ENCODE measurements at places on chromosomes 1 and 21.

DNA sequence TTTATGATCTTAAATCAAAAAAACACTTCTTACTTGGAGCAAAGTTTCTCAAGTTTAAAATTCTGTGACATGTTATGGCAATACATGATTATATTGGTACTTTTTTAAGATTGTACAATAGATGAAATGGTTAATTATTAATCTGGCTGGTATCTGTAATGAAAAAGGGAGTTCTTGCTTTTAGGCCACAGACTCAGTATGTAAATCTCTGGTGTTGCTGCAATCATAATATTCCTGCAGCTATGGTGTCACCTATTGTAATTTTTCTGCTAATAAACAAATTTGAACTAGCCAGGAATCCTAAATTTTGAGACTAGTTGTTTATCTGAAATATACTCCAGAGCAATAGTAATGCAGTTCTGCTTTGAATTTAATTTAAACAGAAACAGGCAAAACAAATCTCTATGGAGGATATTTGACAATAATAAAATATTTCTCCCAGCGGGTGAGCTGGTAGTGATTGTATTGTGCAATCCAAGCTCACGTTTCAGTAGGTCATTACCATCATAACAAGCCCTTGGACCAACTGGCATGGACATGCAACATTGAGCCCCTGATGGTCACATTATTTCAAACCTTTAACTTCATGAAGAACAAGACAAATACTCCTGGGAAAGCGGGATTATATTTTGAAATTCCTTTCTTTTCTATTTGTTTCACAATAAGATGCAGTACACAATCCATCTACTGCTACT, 77.2 kb upstream of the USH2A start:
- no peak for DNase-seq
- no peak overlapping the region for H3K27ac ChIP-seq
- H3K4me3 ChIP-seq = no peak overlapping the region
- H3K27me3 ChIP-seq = no peaks in the 10 kb centered on the region
- no peaks in the 10 kb centered on the region for H3K4me1 ChIP-seq

- H3K27me3 ChIP-seq = no peaks in the 10 kb centered on the region
- H3K4me1 ChIP-seq = no peaks in the 10 kb centered on the region
- DNase-seq = no peak
- H3K27ac ChIP-seq = no peak overlapping the region
Observed at GRCh38 chr1:11634365-11635192, 19.6 kb downstream of the FBXO2 start.

- no peaks in the 10 kb centered on the region for H3K27me3 ChIP-seq
- peak overlapping the region; percentile 96 for H3K4me3 ChIP-seq
- peaks cover 2% of the 10 kb centered on the region for H3K36me3 ChIP-seq
- no peak for DNase-seq
Observed at GRCh38 chr1:54405898-54406293, 298 bp downstream of the SSBP3 start.

DNA sequence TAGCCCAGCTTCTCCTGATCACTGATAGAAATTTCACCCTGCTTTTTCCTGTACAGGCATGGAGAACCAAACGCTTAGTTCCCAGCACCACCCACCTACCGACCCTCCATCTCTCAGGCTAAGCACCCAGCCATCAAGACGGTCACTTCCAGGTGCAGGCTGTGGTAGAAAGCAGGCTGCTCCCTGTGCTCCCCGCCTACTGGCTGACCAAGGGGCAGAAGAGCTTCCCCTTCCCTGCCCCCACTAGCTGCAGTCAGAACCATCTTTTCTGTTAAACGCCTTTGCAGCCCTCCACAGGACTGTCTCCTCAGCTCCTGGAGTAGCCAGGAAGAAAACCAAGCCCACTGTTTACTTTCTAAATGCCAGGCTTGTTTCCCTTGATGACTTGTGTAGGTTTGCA, 23.0 kb downstream of the SPATA46 start:
- no peaks in the 10 kb centered on the region for H3K4me1 ChIP-seq
- no peaks in the 10 kb centered on the region for H3K27me3 ChIP-seq
- H3K36me3 ChIP-seq = no peaks in the 10 kb centered on the region
- H3K27ac ChIP-seq = no peak overlapping the region
- H3K4me3 ChIP-seq = no peak overlapping the region

DNA sequence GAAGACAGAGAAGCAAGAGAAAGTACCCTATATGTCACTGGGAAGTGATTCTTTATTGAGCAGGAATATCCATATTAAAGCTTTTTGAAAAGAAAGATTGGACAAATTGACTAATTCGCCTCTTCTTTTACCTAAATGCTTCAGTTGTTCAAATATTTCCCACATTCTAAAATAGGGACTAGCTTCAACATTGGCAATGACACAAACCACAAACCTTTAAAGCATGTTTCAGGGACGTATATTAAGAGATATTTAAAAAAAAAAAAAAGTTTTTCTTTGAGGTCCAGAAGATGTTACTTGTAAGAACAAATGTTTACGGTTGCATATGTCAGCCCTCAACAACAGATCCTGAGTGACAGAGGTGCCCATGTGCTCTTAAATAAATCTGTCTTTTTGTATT, 235.0 kb upstream of the NFIA start:
- no peak overlapping the region for H3K4me3 ChIP-seq
- H3K27me3 ChIP-seq = no peaks in the 10 kb centered on the region
- no peak overlapping the region for H3K27ac ChIP-seq
- no peak for DNase-seq

DNA sequence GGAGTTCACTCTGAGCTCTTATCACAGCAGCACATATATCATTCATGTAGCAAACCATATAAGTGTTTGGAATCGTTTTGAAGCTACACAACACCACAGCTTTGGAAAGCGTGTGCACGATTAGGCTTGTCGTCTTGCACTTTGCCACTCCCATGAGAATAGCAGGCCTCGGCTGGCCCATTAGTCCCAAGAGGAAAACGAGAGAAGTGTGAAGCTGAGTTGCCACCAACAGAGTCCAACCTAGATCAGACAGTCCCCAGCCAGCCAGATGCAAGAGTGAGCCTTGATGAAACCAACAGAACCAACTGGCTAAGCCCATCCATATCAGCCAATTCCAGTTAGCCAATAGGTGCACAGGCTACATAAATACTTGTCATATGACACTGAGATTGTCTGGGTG, 238.4 kb downstream of the C1orf94 start:
- H3K36me3 ChIP-seq = no peaks in the 10 kb centered on the region
- H3K4me3 ChIP-seq = no peak overlapping the region
- H3K4me1 ChIP-seq = no peaks in the 10 kb centered on the region
- no peak for DNase-seq
- no peaks in the 10 kb centered on the region for H3K27me3 ChIP-seq
- H3K27ac ChIP-seq = no peak overlapping the region
